ENCODE measurements at places on chromosomes 2 and 18.

- no peak for DNase-seq
Observed at GRCh38 chr18:48364146-48364545, 45.0 kb downstream of the ZBTB7C start.

- DNase-seq: no peak
Observed at GRCh38 chr2:127453392-127454171, 35.4 kb downstream of the PROC start.

- DNase-seq: no peak
Observed at GRCh38 chr2:6917071-6917760, at the start of gene RNF144A. RNF144A (plus strand) TSS chr2:6917412; CDS start chr2:6996927, 79,515 bp downstream.

- no peak for DNase-seq
Observed at GRCh38 chr2:223786236-223786635, 51.1 kb downstream of the AP1S3 start.

DNA sequence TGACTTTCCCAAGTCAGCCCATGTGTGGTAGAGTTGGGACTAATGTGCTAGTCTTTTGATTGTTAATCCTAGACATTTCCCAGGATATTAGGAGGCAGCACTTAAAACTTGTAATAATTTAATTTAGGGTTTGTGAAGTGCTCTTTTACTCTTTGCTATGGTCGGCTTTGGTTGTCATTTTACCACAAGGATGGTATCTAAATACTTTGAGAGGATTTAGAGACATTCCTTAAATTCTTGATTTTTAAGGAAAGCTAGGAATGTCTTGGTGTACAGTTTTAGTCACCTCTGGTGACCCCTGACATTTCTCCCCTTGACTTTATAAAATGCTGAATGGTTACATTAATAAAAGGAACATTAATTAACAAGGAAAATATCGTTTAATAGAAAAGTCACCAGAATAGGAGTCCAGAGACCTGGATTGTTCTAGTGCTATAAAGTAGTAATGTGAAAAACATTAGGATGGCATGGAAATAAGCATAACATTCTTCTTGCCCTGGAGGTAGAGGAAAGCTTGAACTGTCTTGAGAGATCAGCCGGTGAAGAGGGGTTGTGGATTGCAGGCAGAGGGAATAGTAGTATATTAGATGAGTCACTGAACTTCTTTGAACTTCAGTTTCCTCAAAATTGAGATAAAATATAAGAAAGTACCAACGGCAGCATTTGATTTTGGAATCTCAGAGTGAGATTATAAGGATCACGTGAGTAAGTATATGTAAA, 209.2 kb downstream of the MCFD2 start:
- DNase-seq: no peak

DNA sequence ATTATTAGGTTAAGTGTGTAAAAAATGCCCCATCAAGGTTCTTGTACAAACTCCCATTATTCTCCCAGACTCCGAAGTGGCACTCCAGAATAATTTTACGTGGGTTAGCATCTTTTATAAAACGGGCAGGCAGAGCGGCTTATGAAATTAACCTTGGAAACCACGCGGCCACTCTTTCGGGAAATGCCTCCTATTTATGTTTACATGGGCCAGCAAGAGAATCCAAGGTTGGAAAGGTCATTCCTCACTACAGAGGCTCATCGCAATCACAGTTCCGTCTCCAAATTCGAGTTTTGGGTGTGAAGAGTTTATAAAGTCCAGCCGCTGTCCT, 1.2 kb upstream of the IMPA2 start:
- no peak for DNase-seq

GRCh38 chr2:128619471-128620325, 301.0 kb upstream of the HS6ST1 start:
- DNase-seq: no peak

DNA sequence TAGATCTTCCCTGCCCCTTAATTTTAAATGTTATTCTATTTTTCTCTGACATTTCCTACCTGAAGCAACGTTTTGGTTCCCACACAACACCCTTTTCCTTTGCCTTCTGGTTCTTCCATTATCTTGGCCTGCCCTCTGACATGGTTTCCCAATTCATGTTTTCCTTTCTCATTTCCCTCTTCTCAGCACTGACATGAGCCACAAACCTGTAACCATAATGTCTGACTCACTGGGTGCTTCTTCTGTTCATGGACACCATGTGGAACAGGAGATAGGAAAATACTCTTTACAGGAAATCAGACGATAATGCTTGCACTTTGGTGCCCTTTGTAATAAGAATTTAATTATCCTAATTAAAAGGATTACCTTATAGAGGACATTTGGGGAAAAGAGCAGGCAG, 142.0 kb downstream of the ZEB2 start:
- DNase-seq: no peak

DNA sequence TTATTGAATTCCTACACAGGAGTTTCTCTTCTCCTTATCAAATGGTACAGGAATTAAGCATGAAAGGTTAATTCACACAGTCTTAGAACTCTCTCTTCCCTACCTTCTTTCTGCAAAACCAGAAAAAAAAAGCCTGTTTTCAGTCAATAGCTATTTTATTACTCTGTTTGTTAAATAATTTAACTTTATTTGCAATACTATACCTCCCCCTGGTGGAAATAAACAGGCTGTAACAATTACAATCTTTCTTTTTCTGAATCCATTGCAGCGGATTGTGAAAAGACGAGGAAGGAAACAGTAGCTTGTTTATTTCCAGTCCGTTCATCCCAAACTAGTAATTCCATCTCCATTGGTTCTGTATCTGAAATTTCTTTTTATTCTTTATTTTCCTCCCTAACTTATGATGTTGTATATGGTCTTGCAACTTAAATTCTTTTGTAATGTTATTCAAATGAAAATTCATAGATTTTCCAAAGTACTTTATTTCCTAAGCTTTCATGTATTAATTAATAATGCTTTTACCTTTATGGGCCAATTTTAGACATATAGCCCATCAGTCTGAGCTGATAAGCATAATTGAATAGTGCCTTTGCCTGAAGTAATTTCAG, 165.2 kb downstream of the SH3BP4 start:
- no peak for DNase-seq

GRCh38 chr2:85472261-85472660, 53.7 kb downstream of the SH2D6 start:
- DNase-seq: no peak

DNA sequence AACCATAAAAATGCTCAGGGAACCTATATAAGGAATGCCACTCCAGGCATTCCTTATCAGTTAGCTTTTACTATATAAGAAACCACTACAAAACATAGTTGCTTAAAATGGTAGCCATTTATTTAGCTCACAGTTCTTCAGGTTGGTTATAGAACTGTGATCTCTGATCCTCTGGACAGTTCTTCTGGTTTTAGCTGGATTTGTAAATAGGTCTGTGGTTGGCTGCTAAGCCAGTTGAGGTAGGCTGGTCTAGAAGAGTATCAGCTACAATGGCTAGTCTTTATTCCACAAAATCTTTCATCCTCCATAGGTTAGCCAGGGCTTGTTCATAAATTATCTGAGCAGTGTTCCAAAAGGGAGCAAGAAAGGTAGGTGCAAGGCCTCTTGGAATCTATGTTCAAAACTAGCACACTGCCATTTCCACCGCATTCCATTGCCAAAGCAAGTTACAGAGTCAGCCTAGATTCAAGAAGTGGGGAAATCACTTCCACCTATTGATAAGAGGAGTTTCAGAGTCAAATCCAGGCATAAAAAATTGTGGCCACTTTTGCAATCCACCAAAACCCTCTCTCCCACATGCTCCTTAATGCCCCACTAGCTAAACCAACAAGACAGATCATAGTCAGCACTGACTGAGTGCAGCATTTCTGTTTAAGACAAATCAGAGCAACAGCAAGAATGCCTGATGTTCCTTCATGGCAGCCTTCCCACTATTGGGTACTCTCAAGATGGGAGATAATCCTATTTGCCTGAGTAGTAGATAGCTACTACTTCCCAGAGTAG, 146.4 kb downstream of the IRS1 start:
- DNase-seq: no peak

DNA sequence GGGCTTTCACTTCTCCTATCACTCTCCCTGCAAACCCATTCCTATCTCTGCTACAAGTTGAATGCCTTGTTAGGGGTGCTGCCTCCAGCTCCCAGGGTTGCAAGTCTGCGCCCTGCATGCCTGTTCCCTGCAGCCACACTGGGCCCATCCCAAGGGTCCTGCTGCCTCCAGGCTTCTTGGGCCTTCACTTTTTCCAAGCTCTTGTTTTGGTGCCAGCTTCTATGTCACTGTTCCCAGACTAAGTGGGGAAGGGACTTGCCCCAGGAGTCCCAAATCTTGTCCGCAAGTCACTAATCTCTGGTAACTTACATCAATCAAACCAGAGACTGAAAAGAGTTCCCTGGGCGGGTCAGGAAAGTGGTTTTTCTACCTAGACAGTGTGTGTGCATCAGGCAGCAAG, 65.4 kb downstream of the ZCCHC2 start:
- no peak for DNase-seq

DNA sequence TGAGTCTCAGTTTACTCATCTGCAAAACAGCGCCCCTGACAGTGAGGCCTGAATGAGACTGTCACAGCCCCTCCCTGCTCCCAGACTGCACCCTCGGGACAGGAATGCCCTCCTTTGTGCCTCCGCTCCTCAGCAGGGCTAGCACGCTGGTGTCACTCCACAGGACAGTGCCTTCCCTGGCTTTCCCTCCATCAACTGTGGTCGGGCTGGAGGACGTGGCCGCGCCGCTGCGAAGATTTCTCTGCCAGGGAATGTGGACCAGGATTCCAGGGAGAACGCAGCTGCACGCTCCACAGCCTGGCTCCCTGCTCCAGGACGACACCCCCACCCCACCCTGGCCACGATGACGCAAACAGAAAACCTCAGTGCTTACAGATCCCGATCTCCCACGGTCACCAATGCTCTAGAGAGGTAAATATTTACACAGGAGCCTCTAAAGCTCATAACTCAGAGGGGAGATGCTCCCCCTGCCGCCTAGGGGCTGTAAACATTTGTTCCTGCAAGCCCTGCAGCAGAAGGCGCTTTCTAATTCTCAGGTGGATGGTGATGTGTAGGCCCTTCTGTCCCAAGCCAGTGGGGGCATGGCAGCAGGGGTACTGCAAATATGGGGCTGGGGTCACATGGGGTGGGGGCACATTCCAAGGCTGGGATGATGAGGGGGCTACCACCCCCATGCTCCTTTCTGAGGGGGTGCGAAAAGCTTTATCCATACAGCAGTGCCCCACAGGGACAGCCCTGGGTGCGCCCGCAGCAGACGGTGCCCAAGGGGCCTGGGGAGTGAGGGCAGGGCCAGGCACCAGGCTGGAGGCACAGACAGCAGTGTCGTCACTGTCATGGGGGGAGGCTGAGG, 12.4 kb downstream of the HS6ST1 start:
- DNase-seq: no peak

- no peak for DNase-seq
Observed at GRCh38 chr2:160241251-160242137, 41.4 kb upstream of the ITGB6 start.

DNA sequence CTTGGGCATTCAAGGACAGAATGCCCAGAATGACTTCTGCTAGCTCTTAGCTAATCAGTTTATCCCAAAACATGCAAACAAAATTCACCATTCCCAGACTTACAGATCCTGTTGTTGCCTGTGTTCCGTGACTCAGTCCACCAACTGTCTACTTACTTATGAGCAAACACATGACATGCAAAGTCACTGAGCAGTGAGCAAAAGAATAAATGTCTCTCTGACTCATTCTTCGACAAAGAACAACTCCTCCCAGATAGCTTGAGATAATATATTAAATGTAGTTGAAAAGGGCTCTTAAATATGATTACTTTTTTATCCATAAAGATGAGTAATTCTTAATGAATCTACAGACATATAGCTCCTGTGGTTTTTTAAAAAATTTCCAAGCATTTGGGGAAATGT, 9.0 kb upstream of the CREG2 start:
- DNase-seq: no peak

GRCh38 chr2:19667536-19667949, 234.2 kb downstream of the TTC32 start:
- no peak for DNase-seq

GRCh38 chr2:22483036-22483435, 901.9 kb upstream of the KLHL29 start:
- DNase-seq: no peak

- DNase-seq: no peak
Observed at GRCh38 chr2:126449677-126450076, 206.3 kb upstream of the GYPC start.

DNA sequence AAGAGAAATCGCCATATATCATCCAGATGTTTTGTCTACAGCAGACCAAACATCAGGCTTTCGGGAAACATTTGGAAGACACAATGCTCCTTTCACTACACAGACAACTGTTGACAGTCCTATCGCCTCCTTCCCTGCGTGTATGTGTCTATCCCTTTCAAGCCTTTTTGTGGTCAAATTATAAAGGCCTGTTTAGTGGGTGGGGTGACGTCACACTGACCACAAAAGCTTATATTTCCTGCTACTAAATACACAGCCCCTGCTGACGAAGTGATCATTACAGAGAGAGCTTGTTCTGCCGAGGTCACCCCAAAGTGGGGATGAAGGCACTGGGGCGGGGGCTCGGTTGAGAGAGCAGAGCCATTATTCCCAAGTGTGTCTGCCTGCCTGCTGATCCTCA, 302.7 kb upstream of the TNP1 start:
- no peak for DNase-seq

GRCh38 chr2:233300401-233300800, 7.2 kb upstream of the SAG start:
- no peak for DNase-seq

GRCh38 chr2:122610948-122611609, 855.6 kb downstream of the TSN start:
- no peak for DNase-seq

DNA sequence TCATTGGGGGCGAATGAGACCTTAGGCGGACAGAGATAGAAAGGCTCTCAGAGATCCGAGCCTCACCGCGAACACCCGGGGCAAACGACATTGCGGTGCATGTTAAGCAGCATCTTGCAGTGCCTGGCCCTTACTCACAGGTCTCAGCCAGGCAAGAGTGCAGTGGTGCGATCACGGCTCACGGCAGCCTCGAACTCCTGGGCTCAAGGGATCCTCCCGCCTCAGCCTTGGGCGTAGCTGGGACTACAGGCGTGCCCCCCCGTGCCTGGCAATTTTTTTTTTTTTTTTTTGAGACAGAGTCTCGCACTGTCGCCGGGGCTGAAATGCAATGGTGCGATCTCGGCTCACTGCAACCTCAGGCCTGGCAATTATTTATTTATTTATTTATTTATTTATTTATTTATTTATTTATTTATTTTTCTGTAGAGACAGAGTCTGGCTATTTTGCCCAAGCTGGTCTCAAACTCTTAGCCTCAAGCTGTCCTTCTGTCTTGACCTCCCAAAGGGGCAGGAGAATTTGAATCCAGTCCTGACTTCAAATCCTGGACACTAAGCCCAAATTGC, 1.3 kb downstream of the LAMA3 start:
- DNase-seq: no peak

GRCh38 chr2:239189711-239190131, 211.1 kb downstream of the HDAC4 start:
- no peak for DNase-seq

GRCh38 chr2:16933355-16933754, 267.7 kb upstream of the CYRIA start:
- DNase-seq: no peak

DNA sequence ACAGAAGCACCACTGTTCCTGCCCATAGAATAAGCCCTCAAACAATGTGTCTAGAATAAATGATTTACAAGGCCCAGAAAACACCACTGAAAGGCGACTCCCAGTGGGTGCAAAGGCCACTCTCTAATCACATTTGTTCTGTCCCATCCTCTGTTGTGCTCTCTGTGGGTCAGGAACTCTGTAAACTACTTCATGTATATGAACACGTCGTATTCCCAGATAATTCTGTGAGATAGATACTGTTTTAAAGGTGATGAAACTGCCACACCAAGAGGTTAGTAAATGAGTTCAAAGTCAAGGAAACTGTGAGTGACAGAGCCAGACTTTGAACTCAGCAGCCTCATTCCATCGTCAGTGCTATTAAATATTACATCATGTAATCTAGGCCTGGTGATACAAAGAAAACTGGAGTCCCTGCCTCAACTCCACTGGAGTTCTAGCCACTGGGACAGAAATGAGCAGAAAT, 269.7 kb upstream of the DCC start:
- DNase-seq: no peak
